Uterus (tissue), 4 donors: ENCODE measurements at places on chromosomes 7 and 10.

- peak; percentile 56 for DNase-seq
These were observed 80.9 kb downstream of the NEURL1 start for GRCh38 chr10:103574097-103575061.

DNA sequence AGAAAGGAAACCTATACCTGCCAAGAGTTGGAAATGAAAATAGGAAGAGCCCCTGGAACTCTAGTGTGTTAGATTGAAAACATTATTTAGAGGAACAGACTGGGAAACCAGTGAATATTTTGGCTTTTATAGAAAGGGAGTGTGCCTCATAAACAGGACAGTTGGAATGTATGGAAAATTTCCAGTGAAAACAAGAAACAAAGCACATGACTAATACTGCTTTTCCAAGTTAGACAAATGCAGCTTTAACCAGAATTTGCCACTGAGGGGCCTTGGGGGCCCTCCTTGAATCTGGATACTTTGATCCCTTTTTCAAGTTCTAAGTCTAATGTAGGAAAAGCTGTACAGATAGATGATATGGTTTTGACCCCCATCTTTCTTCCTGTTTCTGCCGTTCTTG, 21.2 kb downstream of the ITGB8 start:
- no peak for DNase-seq

DNA sequence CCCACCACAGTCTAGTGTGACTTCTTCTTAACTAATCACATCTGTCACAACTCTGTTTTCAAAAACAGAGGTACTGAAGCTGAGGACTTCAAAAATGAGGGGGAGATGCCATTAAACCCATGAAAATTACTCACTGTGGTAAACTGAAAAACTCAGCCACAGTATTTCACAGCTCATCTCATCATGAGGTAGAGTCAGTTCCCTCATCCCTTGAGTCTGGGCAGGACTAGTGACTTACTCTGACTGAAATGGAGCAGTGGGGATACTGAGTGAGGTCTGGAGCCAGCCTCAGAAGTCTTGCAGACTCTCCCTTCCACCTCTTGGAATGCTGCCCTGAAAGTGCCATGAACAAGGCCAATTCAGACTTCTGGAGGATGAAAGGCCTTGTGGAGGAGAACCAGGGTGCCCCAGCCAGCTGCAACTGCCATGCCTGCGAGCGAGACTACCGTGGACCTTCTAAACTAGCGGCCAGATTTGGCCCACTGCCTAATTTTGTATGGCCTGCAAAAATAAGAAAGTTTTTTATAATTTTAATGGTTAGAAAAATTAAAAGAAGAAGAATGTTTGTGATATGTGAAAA, 24.7 kb upstream of the ANKRD1 start:
- no peak for DNase-seq

DNA sequence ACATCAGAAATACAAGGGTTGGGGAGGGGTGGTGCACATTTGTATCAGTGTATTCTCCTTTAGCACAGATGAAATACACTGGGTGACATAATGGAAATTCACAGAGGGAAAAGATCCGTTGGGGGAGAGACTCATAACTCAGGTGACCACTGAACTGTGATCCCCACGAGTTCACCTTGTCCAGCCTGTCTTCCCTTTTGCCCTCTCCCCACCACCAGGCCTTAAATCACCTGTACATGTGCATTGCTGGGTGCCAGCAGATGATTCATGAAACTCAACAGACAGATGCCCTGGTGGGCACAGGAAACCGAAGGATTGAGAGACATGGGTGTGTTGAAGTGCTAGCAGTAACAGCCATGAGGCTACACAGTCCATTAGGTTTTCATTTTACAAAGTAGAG, 253.3 kb downstream of the PLXNA4 start:
- no peak for DNase-seq

DNA sequence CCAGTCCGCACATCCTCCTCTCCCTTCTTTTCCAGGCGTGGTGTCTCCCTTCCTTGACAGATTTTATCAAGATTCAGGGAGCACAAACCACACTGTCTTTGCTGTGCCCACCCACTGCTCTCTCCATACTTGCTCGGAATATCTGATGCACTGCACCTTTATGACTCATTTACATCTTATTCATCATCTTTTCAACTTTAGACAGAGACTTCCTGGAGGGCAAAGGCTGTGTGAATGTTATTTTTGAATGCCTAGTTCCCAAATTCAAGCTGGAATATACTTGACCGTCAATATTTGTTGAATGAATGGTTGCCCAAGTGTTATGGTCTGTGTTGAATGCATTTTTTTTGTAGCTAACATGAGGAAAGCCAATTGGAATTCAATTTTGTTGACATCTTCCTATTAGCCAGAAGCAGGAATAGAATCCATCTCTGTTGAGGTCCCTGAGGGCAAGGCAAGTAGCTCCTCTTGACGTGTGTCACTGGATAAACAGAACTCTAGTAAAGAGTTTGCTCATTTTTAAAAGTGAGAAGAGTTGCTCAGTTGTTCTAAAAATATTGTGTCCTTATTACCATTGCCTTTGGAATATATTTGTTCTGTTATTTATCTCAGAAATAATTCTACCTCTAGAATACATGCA, 95.0 kb downstream of the KLF6 start:
- DNase-seq, result no peak

DNA sequence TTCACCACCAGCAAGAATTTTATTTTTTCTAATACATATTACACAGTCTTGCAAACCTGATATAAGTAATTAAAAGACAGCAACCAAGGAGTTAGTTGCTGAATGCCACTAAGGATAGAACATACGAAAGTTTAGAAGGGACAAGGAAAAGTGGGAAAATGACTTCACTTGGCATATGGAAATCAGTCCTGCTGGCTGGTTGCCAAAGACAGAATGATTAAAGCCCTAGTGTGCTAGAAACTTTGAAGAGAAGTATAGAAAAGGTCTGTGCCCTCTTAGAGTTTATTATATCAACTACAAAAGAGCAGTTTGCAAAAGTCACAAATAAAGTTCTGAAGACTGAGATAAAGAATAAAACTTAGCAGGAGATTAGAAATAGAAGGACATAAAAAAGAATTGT, 5.8 kb upstream of the YAE1 start:
- DNase-seq, result no peak

DNA sequence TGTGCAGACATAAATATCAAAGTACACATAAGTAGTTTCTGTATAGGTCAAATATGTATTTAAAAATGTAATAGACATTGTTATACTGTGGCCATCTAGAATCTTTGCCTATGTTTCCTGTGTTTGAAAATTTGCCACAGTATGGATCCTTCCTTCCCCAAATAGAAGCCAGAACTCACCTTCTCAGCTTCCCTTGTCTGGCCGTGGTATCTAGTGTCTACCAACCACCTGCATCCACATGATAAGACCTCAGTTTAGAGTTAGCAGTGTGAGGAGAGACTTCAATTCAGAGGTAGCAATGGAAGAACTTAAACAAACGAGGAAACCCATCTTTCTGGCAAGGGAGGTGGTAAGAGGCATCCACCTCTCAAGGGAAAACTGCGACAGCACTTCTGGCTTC, 4.9 kb downstream of the TRDMT1 start:
- DNase-seq, result no peak

DNA sequence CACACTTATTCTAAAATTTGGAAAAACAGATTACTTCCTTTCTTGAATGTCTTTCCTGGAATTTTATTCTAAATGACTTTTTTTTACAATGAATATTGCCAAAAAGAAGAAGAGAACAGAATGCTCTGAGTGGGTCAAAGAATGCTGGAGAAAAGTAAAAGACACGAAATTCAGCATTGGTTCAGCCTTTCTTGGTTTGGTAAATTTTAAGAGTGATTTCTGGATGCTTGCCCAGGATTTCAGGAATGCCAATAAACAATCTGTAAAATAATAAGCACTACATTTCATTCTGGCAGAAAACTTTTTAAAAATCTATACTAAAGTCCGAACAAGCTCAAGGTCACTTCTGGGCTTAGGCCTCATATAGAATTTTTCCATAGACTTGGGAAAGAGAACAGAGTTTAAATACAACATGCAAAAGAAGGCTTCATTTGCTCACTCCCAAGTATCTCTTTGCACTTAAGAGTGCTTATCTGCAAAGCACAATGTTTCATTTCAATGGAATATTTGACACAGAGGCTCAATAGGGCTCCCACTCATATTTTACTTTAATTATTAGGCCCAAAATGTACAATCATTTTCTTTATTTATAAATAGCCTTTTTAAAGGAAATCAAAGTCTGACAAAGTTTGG, 359.5 kb upstream of the ANKRD30A start:
- no peak for DNase-seq

DNA sequence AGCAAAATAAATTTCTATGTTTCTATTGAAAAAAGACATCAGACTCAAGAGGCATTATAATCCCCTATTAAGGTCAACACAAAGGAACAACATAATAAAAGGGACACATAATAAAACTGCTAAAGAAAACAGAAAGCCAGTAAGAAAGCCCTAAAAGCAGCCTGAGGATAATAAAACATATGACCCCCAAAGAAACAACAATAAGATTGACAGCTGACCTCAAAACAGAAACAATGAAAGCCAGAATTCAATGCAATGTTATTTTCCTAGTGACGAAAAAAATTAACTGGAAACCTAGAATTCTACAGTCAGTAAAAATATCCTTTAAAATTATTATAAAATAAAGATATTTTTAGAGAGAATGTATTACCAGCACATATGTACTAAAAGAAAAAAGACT, 44.9 kb upstream of the FAM171A1 start:
- DNase-seq, result no peak

DNA sequence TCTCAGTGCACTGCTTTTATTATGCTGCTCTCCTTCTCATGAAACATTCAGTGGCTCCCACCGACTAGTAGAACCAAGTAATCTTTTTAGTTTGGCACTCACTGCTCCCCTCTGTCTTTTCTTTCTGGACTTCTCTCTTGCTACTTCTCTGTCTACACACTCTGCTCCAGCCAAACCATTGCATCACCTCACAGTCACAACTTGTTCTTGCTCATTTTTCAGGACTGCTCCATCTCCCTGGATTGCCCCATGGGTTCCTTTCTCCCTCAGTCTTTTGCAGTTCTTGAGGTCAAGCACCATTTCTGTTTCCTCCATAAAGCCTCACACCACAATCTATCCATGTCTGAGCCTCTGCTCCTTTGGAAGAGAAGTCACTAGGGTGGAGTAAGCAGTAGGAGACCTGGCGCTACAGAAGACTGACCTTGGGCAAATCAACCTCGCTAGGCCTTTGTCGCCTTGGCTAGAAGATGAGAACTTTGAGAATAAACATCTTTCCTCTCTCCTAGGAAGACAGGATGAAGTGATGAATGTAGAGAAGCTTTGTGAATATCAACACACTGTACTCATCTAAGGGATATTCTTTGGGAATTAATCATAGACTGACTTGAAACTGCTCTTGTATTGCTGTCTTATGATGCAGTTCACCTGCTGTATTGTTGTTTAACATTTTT, 186.2 kb downstream of the LRMDA start:
- no peak for DNase-seq

DNA sequence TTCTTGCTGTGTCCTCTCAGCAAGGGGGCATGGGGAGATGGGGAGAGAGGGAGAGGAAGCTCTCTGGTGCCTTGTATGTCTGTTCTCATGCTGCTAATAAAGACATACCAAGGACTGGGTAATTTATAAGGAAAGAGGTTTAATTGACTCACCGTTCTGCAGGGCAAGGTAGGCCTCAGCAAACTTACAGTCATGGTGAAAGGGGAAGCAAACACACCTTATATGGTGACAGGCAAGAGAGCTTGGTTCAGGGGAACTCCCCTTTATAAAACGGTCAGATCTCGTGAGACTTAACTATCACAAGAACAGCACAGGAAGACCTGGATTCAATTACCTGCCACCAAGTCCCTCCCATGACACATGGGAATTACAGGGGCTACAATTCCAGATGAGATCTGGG, 464.7 kb upstream of the CELF2 start:
- DNase-seq, result no peak

GRCh38 chr7:55966851-55967250, 2.5 kb downstream of the NIPSNAP2 start:
- no peak for DNase-seq

DNA sequence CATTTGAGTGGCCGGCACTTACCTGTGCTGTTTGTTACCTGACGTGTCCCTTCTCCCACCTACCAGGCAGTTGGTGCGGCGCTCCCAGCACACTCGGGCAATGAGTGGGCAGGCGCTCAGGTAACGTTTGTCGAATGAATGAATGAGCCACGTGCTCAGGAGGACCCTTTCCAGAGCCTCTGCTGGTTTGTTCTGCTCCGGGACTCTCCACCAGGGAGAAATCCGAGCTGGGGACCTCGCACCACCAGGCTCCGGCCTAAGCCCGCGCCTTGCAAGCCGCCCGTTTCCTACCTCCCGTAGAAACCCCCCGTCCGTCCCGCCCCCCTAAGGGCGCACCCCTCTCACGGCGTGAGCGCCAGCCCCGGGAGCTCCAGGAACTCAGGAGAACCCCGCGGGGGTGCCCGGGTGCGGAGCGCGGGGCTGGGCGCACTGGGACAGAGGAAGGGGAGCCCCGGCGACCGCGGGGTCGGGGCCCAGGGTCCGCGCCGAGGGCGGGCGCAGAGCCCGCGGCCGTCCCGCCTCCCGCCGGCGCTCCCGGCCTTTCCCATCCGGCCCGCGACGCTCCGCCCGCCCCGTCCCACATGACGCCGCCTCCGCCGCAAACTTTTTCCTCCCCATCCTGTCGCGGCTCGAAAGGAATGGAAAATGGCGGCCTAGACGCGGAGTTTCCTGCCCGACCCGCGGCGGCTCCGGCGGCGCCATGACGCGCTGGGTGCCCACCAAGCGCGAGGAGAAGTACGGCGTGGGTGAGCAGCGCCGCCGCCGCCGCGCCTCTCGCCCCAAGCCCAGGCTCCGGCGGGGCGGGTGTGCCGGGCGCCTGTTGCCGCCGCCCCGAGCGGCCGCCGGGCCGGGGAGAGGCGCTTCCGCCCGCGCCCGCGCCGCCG, at the start of gene DOCK1:
Gene DOCK1 (plus strand): TSS at position 611 of the 884 bp plus-strand sequence. CDS start 90 bp downstream, at position 701.
- peak; percentile 63 for DNase-seq

- no peak for DNase-seq
These were observed 18.7 kb upstream of the UTF1 start for GRCh38 chr10:133211141-133211830.

- DNase-seq, result no peak
These were observed 745.4 kb downstream of the PHTF2 start for GRCh38 chr7:78543976-78544375.

DNA sequence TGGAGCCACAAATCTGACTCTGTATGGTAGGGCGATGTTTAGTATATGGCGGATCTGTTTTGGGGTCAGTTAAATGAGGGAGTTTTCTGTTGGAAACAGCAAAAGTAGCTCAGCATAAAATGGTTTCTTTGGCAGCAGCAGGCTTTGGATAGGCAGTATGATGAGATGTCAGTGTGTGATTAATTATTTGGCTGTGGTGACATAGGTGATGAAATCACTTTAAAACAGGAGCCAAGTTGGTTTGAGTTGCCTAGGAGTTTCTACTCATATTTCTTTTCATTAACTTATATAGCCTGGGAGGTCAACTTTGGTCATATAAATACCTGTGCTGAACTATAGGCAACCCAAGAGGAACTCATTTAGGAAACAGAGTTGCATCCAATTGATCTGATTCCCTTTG, 291.2 kb downstream of the LRMDA start:
- no peak for DNase-seq
